Activated T-helper 2 cell treated with anti-CD3 and anti-CD28 coated beads, Interferon-gamma antibody, Interleukin-2, Interleukin-4, amounts not matched to agents 10 μg/mL and 5 μg/mL and 100 μg/mL, durations not matched to agents 14 hours and 24 hours and 36 hours (primary cell): ENCODE measurements at places on chromosomes 5 and 9.

GRCh38 chr5:130109152-130109551 is 204.9 kb downstream of the CHSY3 start:
- no peak overlapping the region for H3K27ac ChIP-seq
- DNase-seq, result no peak
- H3K4me1 ChIP-seq, result peaks cover 1% of the 10 kb centered on the region

DNA sequence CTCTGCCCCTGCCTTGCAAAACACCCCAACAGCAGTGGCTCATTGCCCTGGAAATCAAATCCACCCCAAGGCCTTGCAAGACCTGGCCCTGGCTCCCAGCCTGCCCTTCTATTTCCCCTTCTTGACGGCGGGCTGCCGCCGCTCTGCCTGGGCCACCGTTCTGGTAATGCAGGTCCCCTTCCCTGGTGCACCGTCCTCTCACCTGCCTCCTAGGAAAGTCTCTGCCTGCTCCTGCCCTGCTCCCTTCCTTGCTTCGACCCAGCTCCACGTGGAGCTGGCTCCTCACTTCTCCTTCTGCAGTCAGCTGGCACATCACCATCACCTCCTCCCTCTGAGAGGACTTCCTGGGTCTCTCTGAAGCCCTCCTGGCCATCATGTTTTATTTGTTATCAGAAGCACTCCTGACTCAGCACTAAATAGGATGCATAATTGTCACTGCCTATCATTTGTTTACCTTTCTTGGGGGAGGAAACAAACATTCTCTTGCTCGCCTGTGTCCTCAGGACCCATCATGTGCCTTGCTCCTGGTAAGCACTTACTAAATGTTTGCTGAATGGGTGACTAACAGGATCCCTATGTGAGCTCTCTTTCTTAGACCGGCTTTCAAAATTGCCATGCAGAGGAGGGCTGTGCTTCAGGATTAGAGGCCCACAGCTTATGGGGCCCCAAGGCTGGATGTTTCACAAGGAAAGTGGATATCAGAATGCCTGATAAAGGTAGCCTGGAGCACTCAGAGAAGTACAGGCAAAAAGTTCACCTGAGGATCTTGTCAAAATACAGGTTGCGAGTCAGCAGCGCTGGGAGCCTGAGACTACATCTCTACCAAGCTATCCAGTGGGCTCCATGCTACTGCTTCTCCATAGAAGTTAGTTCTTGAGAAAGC is 19.6 kb upstream of the C5orf47 start:
- H3K27ac ChIP-seq, result no peak overlapping the region
- no peak overlapping the region for H3K4me3 ChIP-seq
- no peak for DNase-seq
- H3K36me3 ChIP-seq, result no peaks in the 10 kb centered on the region

DNA sequence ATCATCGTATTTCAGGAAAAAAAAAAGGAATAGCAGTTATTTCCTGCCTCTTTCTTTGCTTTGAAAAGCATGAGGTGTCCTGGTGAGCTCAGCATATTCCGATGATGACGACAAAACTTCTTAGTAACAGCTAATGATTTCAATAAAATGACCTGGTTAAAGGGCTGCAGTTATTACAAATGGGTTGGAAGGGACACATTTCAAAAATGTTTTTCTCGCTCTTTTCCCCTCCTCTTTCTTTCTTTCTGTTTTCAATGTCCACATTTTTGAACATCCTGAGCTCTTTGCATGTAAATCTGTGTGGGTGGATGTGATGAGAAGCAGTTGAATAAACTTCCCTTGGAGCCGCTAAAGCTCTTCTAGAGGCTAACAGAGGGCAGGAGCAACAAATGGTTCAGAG is 186.8 kb upstream of the SLC27A6 start:
- no peaks in the 10 kb centered on the region for H3K36me3 ChIP-seq
- H3K27me3 ChIP-seq, result peaks cover 5% of the 10 kb centered on the region
- no peak overlapping the region for H3K27ac ChIP-seq
- H3K4me1 ChIP-seq, result peaks cover 13% of the 10 kb centered on the region

DNA sequence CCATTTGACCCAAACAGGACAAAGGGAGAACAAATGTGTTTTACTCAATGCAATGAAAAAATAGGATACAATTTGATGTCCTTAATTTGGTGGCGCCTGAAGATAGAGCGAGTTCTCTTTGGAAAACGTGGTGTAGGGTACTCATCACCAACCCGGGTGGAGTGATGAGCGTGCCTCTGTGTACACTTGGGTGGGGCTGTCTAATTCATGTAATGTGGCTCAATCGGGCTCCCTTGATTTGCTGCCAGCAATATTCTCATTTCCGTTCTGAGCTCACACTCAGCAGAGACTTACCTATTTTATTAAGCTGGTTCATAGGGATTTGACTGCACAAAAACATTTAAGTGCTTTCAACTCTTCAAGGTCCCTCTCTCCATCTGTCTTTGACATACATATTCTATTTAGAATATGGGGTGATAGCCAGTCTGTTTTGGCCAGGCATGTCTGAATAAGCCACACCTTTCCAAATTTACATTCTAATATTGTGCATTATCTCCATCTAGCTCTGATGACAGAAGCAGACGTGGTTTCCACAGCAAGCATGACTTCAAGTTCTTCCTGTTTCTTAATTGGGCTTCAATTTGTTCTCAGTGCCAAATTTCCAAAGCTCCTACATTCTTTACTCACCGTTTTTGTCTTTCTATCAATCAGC is 162.5 kb downstream of the IRX2 start:
- no peaks in the 10 kb centered on the region for H3K27me3 ChIP-seq
- H3K4me3 ChIP-seq, result no peak overlapping the region
- H3K27ac ChIP-seq, result no peak overlapping the region
- H3K36me3 ChIP-seq, result no peaks in the 10 kb centered on the region

GRCh38 chr9:133517711-133518110 is 7.0 kb downstream of the MYMK start:
- H3K4me3 ChIP-seq, result no peak overlapping the region
- no peaks in the 10 kb centered on the region for H3K4me1 ChIP-seq
- no peak for DNase-seq

DNA sequence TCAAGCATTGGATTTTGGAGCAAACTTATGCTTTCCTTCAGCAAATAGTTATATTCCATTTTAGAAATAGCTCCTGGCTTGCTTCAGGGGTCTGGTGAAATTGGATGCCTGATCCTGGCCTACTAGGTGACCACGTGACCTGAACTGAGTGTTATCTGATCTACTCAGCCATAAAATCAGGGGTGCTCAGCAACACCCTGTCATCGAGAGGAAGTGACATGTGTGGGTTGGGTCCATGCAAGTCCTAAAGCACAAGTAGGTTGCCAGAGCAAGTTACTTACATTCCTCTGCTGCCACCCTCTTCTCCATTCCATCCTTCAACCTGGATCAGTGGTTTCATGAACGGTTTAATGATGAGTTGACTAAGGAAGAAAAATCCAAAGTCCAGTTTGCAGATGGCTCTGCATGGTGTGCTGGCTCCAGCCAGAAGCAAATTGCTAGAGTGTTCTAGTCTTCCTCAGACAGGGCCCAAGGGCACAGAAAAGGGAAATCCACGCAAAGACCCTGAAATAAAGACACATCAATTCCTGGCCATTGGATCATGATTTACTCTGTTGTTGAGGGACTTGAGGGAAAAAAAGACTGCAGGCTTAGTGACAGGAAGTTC is 2.8 kb upstream of the FAM193B start:
- H3K4me1 ChIP-seq, result peaks cover 29% of the 10 kb centered on the region
- H3K36me3 ChIP-seq, result peaks cover 8% of the 10 kb centered on the region
- H3K27me3 ChIP-seq, result no peaks in the 10 kb centered on the region
- H3K4me3 ChIP-seq, result no peak overlapping the region
- H3K27ac ChIP-seq, result no peak overlapping the region
- peak; percentile 46 for DNase-seq

GRCh38 chr9:112170968-112171367 is 4.1 kb downstream of the SUSD1 start:
- no peaks in the 10 kb centered on the region for H3K27me3 ChIP-seq
- no peak overlapping the region for H3K27ac ChIP-seq
- no peak for DNase-seq
- H3K4me1 ChIP-seq, result peaks cover 54% of the 10 kb centered on the region
- peaks cover 28% of the 10 kb centered on the region for H3K36me3 ChIP-seq
- H3K4me3 ChIP-seq, result no peak overlapping the region

GRCh38 chr9:78519786-78520185 is 222.9 kb downstream of the PSAT1 start:
- no peaks in the 10 kb centered on the region for H3K4me1 ChIP-seq
- H3K36me3 ChIP-seq, result no peaks in the 10 kb centered on the region

DNA sequence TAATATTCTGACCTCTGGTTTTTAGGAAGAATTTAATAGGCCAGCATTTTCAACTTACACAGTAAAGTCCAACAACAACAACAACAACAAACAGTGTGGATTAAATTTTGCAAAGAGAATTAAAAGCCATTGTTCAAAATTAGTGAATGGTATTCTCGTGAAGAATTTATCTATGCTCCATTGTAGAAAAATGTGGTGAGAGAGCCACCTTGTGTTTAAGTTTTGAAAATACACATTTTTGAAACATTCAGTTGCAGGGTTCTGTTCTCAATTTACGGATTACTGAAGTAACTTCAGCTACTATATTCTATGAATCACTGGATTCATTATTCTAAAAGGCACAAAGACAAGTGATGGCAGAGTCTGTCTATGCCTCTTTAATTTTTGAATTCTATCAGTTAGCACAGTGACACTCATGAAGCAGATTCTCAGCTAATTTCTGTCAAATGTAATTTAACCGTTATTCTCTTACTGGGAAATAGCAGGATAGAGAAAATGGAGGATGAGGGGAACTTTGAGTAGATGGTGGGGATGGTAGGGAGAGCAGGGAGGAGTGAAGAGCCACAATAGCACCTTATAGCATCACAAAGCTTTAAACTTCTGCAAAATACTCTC is 11.0 kb downstream of the CCDC152 start:
- peaks cover 4% of the 10 kb centered on the region for H3K36me3 ChIP-seq
- H3K4me1 ChIP-seq, result no peaks in the 10 kb centered on the region
- H3K27me3 ChIP-seq, result peaks cover 13% of the 10 kb centered on the region

DNA sequence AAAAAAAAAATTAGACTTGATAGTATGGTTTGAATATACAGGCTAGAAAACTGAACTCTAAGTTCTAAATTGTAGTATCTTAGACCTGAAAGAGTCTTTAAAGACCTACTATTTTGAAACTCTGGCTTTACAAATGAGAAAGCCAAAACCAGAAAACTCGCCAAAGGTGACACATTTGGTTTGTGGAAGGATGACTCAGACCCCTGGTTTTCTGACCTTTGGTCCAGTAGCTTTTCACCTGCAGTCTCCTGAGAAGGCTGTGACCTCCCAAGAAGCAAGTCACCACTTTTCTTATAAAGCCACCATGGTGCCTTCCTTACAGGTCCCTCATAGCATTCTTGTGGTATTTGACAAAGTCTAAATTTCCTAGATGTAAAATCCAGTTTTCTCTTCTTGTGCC is 102.1 kb upstream of the CEP78 start:
- H3K4me1 ChIP-seq, result peaks cover 29% of the 10 kb centered on the region
- no peak overlapping the region for H3K4me3 ChIP-seq
- peaks cover 22% of the 10 kb centered on the region for H3K36me3 ChIP-seq
- H3K27ac ChIP-seq, result peak overlapping the region; percentile 25
- H3K27me3 ChIP-seq, result no peaks in the 10 kb centered on the region

- no peak overlapping the region for H3K4me3 ChIP-seq
- no peaks in the 10 kb centered on the region for H3K4me1 ChIP-seq
- no peak for DNase-seq
- H3K36me3 ChIP-seq, result no peaks in the 10 kb centered on the region
- H3K27ac ChIP-seq, result no peak overlapping the region
Observed at GRCh38 chr5:150641006-150641570, 628 bp downstream of the SYNPO start.

- H3K4me1 ChIP-seq, result no peaks in the 10 kb centered on the region
- DNase-seq, result peak; percentile 3
- no peaks in the 10 kb centered on the region for H3K36me3 ChIP-seq
- peaks cover 2% of the 10 kb centered on the region for H3K27me3 ChIP-seq
Observed at GRCh38 chr5:135013947-135014570, 20.0 kb downstream of the PITX1 start.

DNA sequence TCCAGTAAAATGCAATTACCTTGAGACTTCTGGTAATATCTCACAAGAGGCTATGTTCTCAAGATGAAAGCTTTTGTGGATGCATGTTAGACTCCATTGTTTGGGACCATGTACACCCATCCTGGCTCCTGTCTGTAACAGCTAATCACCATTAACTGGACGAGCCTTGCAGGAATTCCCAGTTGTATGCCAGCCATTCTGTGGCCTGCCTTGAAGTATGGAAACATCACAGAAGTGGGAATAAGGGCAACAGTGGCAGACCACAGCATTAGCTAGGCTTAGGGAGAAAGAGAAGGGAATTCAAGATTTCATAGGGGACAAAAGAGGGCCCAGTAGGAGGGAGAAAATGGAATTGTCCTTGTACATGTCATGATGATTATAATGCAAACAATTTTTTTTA is 79.0 kb downstream of the RORB start:
- no peak overlapping the region for H3K4me3 ChIP-seq
- H3K27ac ChIP-seq, result no peak overlapping the region
- H3K36me3 ChIP-seq, result no peaks in the 10 kb centered on the region
- no peak for DNase-seq
- peaks cover 3% of the 10 kb centered on the region for H3K27me3 ChIP-seq
- no peaks in the 10 kb centered on the region for H3K4me1 ChIP-seq

DNA sequence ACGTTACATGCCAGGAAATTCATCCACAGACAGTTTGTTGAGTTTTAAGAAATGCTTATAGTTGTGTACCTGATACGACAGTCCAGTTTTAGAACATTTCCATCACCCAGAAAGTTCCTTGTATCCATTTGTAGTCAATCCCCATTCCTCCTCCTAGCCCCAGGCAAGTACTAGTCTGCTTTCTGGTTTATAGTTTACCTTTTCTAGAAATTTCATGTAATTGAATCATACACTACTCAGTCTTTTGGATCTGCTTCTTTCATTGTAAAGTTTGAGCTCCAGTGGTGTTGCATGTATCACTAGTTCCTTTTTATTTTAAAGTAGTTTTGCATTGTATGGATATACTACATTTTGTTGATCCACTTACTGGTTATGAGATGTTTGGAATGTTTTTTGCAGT is 291.2 kb downstream of the AOPEP start:
- no peak overlapping the region for H3K27ac ChIP-seq
- no peak overlapping the region for H3K4me3 ChIP-seq
- DNase-seq, result no peak
- H3K27me3 ChIP-seq, result no peaks in the 10 kb centered on the region
- peaks cover 35% of the 10 kb centered on the region for H3K36me3 ChIP-seq

- H3K27ac ChIP-seq, result no peak overlapping the region
- H3K4me1 ChIP-seq, result no peaks in the 10 kb centered on the region
- H3K27me3 ChIP-seq, result no peaks in the 10 kb centered on the region
- DNase-seq, result no peak
- no peaks in the 10 kb centered on the region for H3K36me3 ChIP-seq
Observed at GRCh38 chr9:133846483-133847090, 108.4 kb upstream of the SARDH start.

- H3K27ac ChIP-seq, result no peak overlapping the region
- no peak for DNase-seq
- H3K4me1 ChIP-seq, result no peaks in the 10 kb centered on the region
- peaks cover 2% of the 10 kb centered on the region for H3K27me3 ChIP-seq
Observed at GRCh38 chr5:102625468-102625867, 126.7 kb upstream of the SLCO6A1 start.

- H3K4me3 ChIP-seq, result no peak overlapping the region
- peak; percentile 46 for DNase-seq
- peak overlapping the region; percentile 70 for H3K27ac ChIP-seq
- peaks cover 36% of the 10 kb centered on the region for H3K4me1 ChIP-seq
Observed at GRCh38 chr9:95167998-95168397, 149.5 kb downstream of the FANCC start.
